ENCODE measurements at places on chromosomes 6 and 20.
A peak's percentile ranks its signal among the peaks of the same experiment; 100 is the strongest.

DNA sequence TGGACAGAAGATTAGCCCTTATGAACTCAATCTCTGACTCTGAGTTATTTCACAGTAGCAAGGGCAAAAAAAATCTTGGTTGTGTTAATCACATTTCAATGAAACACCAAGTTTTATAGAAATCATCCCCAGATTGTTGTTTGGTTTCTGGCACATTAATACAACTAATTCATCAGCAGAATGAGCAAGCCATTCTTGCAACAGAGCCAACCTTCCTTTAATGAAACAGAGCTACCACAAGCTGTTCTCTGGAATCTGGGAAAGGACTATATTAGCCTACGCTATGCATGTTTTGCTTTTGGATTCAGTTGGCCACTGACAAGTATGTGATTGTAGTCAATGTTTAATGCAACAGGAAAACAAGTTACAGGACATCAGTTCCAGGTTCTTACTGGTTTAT, 13.8 kb upstream of the POPDC3 start:
- DNase-seq, result no peak

- DNase-seq, result peak; percentile 2
These were observed 551 bp downstream of the SYNCRIP start for GRCh38 chr6:85641897-85642773.

GRCh38 chr6:6714953-6715352, 126.4 kb downstream of the LY86 start:
- DNase-seq, result no peak

DNA sequence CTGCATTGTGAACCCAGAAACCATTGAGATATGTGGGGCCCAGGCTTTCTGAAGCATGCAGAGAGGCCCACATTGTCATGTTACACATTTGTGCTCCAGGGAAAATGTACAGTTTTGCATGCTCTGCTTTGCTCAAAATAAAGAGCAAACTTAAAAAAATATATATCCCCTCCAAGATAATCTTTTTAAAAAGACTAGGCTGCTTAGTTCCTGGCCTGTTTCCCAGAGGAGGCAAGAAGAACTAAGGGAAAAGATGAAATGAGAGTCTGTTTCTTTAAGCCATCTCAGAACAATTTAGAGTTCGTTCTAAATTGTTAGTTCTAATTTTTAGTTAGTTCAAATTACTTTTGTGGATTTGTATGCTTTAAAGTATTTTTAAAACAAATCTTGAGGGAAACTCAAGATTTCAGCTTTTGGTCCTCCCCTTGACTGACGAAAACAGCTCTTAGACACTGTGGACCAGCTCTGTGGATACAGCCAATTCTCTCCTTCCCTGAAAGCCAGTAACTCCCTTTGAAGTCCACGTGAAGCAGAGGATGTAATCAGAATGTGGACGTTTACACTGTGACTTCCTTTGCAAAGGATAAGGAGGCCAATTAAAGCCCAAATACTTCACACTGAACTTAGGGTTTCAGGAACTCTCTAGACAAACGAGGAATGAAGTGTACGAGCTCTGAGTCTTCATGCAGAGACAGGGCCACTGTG, 84.7 kb downstream of the CD164 start:
- DNase-seq, result no peak

DNA sequence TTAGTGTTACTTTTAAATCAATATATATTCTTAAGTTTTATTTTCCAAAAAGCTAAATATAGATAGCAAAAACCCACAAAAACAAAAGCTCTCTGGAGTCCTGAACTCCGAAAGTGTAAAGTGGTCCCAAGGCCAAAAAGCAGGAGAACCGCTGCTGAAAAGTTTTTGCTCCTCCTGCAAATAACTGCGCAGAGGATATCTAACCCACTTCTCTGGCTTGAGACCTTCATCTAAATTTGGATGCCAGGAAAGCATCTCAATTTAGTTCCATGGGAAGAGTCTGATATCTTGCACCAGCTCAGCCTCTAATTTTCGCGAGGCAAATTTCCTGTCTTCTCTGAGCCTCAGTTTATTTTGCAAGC, 523 bp downstream of the MRPS10 start:
- DNase-seq, result peak; percentile 9
